ENCODE measurements at places on chromosomes 7 and 10.

GRCh38 chr7:123275036-123275753 lies 75.4 kb upstream of the SLC13A1 start:
- peak; percentile 80 for DNase-seq

DNA sequence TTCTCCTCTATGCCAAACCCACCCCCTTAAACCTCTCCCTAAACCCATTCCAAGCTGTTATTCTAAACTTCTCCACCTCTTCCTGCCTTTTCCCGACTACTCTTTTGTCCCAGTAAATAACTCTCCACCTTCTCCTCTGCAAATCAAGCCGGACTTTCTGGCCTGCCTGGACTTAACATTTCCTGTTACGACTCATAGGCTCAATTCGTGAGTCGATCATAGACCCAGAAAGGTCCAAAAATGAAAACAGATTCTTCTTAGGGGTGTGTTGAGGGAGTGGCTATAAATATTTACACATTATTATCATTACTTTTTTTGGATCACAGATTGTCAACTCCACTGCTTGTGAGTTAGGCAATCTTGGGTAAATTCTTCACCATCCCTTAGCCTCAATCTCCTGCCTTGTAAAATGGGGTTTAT lies 59.0 kb upstream of the HABP2 start:
- DNase-seq, result no peak

- no peak for DNase-seq
Measured at GRCh38 chr7:110507832-110508231, 583.1 kb upstream of the LRRN3 start.

DNA sequence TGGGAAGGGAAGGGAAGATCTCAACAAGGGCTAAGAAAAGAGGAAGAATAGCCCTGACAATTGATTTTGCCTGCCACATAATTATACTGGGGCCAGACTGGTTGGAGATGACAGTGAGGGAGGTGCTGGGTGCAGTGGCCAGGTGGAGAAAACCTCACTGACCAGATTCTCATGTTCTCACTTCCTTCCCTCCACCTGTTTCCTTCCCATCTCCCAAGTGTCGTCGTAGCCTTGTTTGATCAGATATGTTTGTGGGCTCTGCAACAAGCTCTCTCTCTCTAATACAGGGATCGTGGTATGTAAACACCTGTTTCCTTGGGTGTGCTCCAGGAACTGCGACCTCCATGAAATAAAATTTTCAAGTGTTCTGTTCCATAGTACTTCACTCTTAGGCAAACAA lies 60.2 kb downstream of the VCL start:
- DNase-seq, result no peak

DNA sequence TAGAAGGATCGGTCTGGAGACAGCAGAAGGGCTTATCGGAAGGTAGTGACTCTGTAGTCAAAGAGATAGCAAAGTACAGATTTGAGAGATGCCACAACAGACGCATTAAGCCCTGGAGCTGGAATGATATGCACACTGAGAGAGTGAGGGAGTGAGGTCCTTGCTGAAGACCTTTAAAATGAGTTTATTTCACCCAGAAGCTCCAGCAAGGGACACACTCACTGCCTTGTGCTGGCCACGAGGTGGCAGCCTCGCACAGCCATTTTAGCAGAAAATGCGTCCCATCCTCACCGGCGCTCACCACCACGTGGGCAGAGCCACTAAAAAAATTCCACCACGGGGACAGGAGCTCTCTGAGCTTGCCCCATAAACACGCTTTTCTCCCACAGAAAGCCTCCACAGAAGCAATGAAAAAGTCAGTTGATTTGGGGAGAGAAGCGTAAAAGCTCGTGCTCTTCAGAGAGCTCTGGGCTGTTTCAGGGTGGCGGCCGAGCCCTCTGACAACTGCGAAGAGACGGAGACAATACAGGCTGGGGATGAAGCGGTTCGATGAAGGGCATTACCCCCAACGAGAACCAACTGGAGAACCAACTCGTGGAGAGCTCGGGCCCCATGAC lies 163.0 kb upstream of the KLF14 start:
- DNase-seq, result peak; percentile 93

All from spinal cord (tissue), 10 donors.